ENCODE measurements at places on chromosomes 6 and 20.

DNA sequence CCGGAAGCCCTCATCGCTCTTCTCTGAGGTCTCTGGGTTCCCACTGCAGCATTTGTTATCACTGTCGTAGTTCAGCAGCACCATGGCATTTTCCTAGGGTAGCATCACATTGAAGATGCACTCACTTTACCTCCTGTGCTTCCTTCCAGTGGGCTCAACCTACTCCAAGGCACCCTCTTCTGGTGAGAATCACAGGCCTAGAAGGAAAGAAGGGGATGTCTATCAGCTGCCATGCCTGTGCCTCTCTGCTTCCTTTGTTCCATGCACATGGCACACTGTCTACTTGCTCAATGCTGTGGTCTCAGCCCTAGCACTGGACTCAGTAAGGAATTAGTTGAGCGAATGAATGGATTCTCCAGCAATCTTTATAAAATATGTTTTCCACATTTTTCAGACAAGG lies 22.6 kb downstream of the CST4 start:
- DNase-seq = no peak

- DNase-seq = no peak
Observed at GRCh38 chr6:41288030-41288753, 1.7 kb upstream of the TREM1 start.

GRCh38 chr6:156425359-156426020 lies 351.7 kb upstream of the ARID1B start:
- DNase-seq = peak; percentile 35

DNA sequence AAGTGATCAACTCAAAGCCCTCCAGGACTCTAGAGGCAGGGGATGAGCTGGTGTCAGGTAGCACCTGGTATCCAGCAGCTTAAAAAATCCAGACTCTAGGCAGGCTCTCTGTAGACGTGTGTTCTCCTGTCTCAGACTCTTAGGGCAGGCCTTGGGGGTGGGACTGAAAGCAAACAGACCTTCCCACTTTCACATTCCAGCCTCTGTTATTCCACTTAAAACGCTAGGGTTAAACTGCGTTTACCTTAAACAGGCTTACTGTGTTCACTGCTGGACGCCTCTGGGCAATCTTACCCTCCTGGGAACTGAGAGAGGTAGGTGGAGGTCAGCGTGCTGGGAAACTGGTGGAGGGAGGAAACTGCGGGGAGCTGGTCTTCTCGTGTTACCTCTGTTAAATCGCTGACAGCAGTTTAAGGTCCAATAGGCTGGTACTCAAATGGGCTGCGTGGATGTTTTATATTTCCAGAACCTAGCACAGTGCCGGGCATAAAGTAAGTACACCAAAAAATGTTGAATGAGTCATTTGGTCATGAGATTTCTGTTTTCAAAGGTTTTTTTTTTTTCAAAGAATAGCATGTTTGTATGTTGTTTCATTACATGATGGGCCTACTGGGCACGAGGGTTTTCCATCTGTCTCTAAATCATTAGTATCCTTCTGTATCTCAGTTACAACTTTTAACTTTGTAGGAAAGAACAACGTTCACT lies at the start of gene GCNT2:
GCNT2 (plus strand) TSS at position 248 of the 705 bp plus-strand sequence. CDS start 7,561 bp downstream, outside the sequence.
- no peak for DNase-seq

DNA sequence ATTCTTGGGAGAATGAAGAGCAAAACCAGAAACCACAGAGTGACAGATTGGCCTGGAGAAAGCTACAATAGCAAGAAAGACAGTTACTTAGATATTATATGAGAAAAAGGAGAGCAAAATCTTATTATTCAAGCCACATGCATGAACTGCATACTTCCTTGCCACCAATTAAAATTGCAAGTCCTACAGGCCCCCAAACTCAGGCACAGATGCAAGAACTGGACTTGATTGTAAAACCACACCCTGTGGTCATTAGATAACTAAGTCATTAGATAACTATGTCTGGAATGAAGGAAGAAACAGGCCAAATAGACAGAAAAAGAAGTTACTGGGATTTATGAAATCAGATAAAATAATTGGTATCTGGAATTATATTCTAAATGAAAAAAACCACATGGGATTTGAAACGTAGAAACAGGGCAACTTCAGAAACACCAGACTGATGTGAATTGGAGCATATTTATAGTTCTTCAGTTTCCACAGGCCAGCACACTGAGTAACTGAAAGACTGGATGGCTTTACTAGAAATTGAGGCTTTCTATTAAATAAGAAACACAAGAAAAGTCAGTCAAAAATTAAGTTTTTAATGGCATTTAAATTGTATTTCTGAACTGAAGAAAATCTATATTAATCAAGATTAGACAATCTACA lies 49.4 kb upstream of the CARMIL1 start:
- peak; percentile 42 for DNase-seq
